NCI-H2171 (cell line): ENCODE measurements at places on chromosomes 2 and 18.

DNA sequence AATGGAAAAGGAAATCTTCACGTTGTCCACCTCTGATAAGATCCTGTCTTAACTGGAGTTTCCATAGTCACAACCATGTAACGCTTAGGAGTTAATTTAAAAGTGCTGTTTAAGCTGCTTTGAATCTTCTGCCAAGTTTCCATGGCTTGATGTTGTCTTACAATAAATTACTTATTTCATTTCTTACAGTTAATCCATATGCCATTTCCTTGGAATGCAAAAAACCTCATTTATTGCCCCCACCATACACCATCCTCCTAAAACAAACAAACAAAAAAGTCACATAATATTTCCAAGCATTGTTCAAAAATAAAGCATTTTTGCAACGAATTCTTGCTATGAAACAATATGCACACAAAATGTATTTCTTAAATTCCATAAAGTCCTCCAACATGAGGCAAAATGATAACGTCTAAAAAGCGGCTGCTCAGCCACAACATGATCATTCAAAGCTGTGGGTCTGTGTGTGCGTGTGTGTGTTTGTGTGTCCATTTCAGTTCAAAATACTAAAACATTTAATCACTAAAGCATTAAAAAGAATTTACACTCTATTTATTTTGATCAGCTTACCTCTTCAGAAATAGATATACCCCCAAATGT lies 46.8 kb upstream of the PXDN start:
- DNase-seq: no peak

DNA sequence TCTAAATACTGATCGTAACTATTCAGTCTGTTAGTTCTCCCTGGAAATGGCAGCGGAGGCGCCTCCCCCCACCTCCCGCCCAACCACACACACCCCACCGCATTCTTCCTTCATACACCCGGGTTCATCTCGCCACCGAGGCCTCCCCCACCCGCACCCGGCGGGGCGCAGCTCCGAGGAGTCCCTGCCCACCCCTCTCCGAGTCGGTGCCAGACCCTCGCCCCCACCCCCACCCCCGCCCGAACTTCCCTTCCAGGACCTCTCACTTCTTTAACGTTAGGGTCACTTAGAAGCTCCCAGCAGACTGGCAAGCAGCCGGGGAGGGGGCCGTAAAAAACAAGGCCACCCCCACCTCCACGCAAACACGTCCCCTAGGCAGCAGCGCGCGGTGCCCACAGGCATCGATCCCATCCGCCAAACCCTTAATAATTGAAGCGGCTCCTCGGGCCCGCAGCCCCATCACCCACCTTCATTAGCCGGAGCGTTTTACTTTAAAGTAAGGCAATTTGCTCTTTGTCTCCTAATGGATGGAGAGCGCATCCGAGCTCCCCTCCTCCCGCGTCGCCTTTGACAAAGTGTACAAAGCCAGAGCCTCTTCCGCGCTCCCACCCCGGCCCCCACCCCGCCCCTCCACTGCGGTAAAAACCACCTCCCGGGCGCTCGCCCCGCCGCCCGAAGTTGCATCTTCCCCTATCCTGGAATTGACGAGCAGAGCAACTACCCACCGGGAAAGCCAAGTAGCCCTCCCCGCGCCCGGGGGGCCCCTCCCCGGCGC lies 624 bp downstream of the ZNF516 start:
- DNase-seq: no peak

DNA sequence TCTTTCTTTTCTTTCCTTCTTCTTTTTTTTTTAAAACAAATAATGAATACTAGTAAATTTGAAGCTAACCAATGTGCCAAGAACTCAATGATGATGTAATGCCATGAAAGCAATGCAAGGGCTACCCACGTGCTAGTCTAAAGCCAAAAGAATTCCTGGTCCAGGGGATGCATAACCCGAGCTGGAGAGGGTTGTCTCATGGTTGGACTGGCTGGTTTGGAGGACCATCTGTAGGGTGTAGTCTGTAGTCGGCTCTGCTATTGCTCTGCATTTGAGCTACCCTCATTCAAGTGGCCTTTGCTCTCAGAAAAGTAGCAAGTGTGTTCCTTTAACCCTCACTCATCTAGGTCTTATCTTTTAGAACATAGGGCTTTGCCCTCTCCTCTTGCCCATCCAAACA lies 469.6 kb upstream of the CELF4 start:
- DNase-seq: no peak

DNA sequence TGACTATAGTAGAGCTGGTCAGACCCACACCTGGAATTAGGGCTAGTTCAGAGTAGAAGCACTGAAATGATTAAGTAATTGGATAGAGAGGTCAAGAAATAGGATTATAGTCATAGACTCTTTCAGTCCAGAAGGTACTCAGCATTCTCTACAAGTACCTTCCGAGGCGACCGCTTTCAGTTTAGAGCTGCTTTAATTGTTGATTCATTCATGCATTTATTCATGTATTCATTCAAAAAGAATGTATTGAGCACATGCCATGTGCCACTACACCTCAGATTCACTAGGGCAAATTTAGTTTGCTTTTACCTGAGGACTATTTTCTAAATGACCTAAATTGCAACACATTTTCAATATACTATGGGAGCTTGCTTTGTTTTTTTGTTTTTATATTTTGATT lies 48.7 kb downstream of the CRIM1 start:
- DNase-seq: no peak

DNA sequence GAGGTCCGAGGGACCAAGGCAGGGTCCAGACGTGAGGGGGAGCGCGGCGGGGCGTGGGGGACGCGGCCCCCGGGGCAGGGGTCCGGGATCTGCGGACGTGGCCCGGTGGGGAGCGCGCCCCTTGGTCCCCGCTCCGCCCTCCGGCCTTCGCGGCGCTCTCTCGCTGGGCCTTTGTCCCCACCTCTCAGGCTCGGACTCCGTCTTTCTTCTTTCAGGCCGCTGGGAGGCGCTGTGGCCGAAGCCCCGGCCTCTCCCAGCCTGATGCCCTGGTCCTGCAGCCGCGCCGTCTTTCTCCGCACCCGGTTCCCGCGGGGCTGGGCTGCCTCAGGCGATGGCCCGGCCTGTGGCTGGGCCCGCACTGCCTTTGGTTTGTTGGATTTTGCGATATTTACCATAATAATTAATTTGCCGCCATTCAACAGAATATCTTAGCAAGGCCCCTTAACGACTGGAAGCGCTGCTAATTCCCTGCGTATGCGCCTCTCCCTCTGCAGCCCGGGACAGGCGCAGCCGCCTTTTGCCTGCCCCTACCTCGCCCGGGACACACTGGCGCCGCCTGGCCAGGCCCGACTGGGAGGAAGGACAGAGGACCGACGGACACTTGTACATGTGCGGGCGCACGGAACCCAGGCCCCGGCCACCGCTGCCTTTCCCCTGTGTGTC lies 10.8 kb downstream of the SIX3 start:
- peak; percentile 36 for DNase-seq

DNA sequence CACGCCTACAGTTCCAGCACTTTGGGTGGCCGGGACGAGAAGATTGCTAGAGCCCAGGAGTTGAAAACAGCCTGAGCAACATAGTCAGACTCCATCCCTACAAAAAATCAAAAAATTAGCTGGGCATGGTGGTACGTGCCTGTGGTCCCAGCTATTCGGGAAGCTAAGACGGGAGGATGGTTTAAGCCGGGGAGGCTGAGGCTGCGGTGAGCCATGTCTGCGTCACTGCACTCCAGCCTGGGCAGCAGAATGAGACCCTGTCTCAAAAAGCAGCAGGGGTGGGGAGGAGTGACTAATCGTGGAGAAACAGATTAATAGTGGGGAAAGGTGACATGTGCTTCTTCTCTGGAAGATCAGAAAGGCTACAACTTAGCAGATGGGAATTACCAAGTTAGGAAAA lies 58.1 kb upstream of the GPC1 start:
- DNase-seq: no peak

GRCh38 chr2:190653931-190654330 lies 5.0 kb downstream of the NAB1 start:
- DNase-seq: no peak

GRCh38 chr18:58670404-58671110 lies 708 bp upstream of the MALT1 start:
- no peak for DNase-seq

GRCh38 chr2:217941886-217942728 lies 60.7 kb downstream of the TNS1 start:
- DNase-seq: no peak

- DNase-seq: no peak
Observed at GRCh38 chr18:43917520-43917919, 640.2 kb upstream of the SYT4 start.

GRCh38 chr2:220163486-220163885 lies 536.1 kb downstream of the SLC4A3 start:
- no peak for DNase-seq
